Smooth muscle cell of the umbilical artery (primary cell): ENCODE measurements at places on chromosomes 7 and 10. TPM values are rescaled to one million over a fixed set of nuclear protein-coding genes. Genes with fewer than 3 reads are reported as not detected.

Gene GRB10
- total RNA-seq, result 32.7 and 51.6 TPM in 2 replicates

Gene EPO
- total RNA-seq, result not detected in 2 replicates

Gene PANK1
- 9.8 and 12.3 TPM in 2 replicates for total RNA-seq

Gene ITPRID1
- not detected in 2 replicates for total RNA-seq

Gene PDZD7
- total RNA-seq, result 1.2 and 1.5 TPM in 2 replicates

Gene POLR2J
- total RNA-seq, result 16.0 and 16.1 TPM in 2 replicates

Gene MCM10
- total RNA-seq, result 0.89 and 7.2 TPM in 2 replicates

Gene CALML3
- total RNA-seq, result not detected in 2 replicates

Gene INTS1
- 38.9 and 69.2 TPM in 2 replicates for total RNA-seq

Gene LBX1
- not detected in 2 replicates for total RNA-seq

Gene NKX2-3
- total RNA-seq, result 0.14 and 0.89 TPM in 2 replicates

Gene EN2
- under 0.01 TPM in 1 of 2 replicates, not detected in the other for total RNA-seq

Gene NUTM2B
- total RNA-seq, result under 0.01 and 0.23 TPM in 2 replicates

Gene LIPJ
- total RNA-seq, result not detected in 2 replicates

Gene CFAP58
- total RNA-seq, result 0.30 and 0.88 TPM in 2 replicates

Gene CCM2
- 43.9 and 62.5 TPM in 2 replicates for total RNA-seq

Gene PNLIPRP1
- not detected in 2 replicates for total RNA-seq

Gene SHH
- not detected in 2 replicates for total RNA-seq

Gene ASZ1
- not detected in 2 replicates for total RNA-seq

Gene KCP
- total RNA-seq, result 0.09 and 0.30 TPM in 2 replicates

Gene CLDN12
- total RNA-seq, result 45.7 and 60.8 TPM in 2 replicates

Gene GNG11
- 26.1 and 27.0 TPM in 2 replicates for total RNA-seq

Gene NPFFR1
- not detected in 2 replicates for total RNA-seq

Gene CHST3
- total RNA-seq, result 13.1 and 35.0 TPM in 2 replicates

Gene PLA2G12B
- total RNA-seq, result not detected in 2 replicates

Gene GIGYF1
- 11.3 and 14.4 TPM in 2 replicates for total RNA-seq

Gene FOXL3
- total RNA-seq, result not detected in 2 replicates

Gene FBXL15
- 7.7 TPM in 2 replicates for total RNA-seq

Gene GGCT
- 19.0 and 20.2 TPM in 2 replicates for total RNA-seq

Gene ANKRD30A
- total RNA-seq, result not detected in 2 replicates

Gene BLNK
- total RNA-seq, result not detected in 2 replicates

Gene KIAA1549
- 3.6 and 4.5 TPM in 2 replicates for total RNA-seq

Gene SPDYE6
- not detected in 2 replicates for total RNA-seq

Gene TMEM196
- not detected in 2 replicates for total RNA-seq

Gene SRI
- 79.0 and 121 TPM in 2 replicates for total RNA-seq

Gene FAM131B
- 3.6 and 4.0 TPM in 2 replicates for total RNA-seq

Gene ABCC2
- total RNA-seq, result 0.65 and 0.89 TPM in 2 replicates

Gene BMPER
- 34.0 and 84.3 TPM in 2 replicates for total RNA-seq

Gene MYPN
- total RNA-seq, result under 0.01 and 1.5 TPM in 2 replicates

Gene FAM237B
- total RNA-seq, result 0.05 TPM in 1 of 2 replicates, not detected in the other

Gene PIP
- not detected in 2 replicates for total RNA-seq

Gene HTR5A
- total RNA-seq, result not detected in 2 replicates

Gene TEX36
- total RNA-seq, result not detected in 2 replicates

Gene PRTFDC1
- 6.8 and 11.3 TPM in 2 replicates for total RNA-seq

Gene RHOBTB1
- 17.7 and 24.3 TPM in 2 replicates for total RNA-seq

Gene PNLIPRP2
- not detected in 2 replicates for total RNA-seq

Gene NOS3
- total RNA-seq, result 2.1 and 6.5 TPM in 2 replicates
